ENCODE measurements at places on chromosomes 4 and X.

- DNase-seq: no peak
These were observed 1.4 kb upstream of the ARHGAP6 start for GRCh38 chrX:11666952-11667685.

DNA sequence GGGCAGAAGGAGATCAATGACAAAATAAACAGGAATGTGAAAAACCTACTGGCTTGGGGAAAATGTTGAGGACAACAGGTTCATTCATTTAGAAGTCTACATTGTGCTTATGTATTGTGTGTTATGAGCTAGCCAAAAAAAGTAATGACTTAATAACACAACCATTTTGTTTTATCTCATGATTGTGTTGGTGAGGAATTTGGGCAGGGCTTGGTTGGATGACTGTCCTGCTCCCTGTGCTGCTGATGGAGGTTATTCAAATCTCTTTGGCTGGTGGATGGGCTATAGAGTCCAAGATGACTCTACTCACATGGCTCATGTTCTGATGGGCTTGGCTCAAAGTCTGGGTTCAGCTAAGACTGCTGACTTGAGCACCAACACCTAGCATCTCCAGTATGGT lies 116.3 kb downstream of the HS3ST1 start:
- peak; percentile 1 for DNase-seq

DNA sequence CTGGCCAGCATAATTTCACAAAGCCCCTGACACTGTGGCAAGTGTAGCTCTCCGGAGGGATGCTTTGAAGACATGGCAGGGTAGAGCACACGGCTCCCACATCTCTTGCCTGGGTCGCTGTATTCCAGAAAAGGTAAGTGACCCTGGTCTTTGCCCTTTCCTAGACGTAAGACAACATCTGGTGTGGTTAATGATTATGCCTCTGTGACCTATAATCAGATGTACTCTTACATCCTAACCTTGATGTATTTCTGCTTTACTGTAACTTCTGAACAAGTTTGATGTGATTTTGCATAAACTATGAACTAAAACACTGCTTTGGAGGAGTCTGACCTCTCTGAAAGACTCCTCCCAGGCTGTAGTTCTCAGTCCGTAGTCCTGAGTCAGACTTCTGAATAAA lies 59.1 kb upstream of the ACSL1 start:
- no peak for DNase-seq

- no peak for DNase-seq
These were observed 34.0 kb downstream of the INPP4B start for GRCh38 chr4:142812091-142812490.

- DNase-seq: no peak
These were observed 123.7 kb downstream of the STOX2 start for GRCh38 chr4:184028561-184029374.

GRCh38 chrX:41522081-41522480 lies 74.9 kb downstream of the NYX start:
- no peak for DNase-seq

DNA sequence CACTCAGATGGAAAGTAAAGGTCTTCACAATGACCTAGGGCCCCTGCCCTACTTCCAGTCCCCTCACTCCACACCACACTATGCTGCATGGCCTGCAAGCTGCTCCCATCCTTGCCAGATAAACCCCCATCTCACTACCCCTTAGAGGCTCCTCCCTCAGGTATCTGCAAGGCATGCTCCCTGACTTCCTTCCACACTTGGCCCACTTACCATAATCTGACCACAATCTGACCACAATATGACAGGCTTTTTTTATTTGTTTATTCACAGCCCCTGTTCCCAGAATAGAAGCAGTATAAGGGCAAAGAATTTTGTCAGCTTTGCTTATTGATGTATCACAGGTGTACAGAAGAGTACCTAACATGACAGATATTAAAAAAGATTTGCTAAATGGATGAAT lies 124.7 kb downstream of the CAMK2D start:
- DNase-seq: peak; percentile 62

DNA sequence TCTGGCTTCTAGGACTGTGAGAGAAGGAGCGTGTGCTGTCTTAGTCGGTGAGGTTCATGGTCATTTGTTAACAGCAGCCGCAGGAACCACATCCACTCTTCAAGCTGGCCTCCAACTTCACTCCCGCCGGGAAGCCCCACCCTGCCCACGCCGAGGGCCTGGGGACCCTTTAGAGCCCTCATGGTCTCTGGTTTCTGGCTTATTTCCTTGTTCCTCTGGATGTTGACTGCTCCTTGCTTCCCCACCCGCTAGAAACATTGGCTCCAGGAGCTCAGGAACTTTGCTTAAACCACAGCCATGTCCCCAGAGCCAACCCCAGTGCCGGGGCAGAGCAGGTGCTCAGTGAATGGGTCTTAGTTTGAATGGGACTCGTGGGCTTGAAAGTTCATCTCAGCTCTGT lies 40.8 kb downstream of the HTRA3 start:
- DNase-seq: no peak

DNA sequence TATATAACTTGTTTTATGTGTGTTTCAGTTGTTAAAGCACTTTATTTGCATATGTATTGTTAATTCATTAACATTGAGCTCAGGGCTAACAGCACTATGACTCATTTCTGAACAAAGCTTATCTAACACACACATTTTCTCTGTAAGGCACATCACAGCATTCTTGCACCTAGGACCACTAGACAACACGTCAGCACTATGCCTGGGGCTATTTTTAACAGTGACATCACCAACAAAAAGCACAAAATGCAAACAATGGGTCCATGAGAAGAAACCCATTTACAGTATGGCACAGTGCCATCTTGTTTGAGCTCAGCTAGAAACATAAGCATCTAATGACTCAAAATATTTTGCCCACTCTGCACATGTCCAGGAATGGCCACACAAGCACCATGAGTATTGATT lies 124.4 kb downstream of the RELL1 start:
- DNase-seq: peak; percentile 80

DNA sequence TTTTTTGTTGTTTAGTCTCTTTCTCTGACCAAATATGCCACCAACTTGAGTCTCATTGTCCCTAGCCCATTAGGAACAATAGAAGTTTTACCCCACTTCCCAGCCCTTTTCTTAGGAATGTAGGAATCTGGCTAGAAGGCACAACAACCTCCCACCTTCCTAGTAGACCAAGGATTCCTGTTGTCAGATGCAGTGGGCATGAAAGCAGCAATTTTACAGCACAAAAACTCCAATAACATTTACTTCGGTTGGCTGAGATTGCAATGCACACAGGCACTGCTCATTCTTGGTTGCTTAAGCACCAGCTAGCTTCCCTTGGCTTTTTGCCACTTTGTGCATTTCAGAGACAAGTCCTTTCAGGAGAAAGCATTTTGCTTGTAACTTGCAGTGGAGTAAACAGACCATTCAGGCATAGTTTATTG lies 312.8 kb downstream of the TENM3 start:
- DNase-seq: peak; percentile 91

DNA sequence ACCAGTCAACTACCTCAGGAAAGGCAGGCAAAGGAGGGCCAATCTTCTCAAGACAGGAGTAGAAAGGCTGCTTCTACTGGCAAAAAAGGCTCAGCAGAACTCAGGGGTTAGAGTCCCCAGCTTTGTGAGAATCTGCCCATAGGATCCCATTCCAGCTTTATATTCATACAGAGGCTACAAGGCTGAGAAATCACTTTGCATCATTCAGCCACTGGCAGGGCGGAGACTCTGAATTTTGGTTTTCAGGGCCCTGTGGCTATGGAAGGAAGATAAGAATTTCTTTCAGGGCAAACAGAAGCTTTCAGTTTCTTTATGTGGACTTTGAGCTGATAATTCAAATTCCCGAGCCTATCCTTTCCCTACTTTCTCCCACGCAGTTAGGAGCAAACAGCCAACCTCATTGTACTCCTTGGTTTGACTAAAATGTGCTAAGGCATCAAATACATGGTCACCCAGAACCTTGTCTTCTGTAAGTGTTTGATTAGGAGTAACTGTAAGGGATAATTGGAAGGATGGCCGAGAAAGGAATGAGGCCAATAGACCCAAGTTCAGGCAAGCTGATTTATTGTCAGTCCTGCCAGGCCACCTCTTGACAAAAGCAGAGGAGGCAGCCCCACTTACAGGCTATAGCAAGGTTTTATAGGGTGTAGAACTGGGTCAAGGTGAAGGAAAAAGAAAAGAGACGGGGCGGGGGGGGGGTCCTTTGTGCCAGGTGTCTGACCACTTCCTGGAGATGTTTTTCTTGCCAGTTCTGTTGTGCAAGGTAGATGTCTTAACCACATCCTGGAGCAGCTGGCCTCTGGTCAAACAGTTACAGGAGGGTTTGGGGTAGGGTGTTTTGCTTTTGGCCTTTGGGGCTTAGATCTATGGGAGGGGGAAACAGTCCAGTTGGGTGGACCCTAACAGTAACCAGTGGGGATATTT lies 165.3 kb upstream of the PPP1R2C start:
- DNase-seq: no peak

GRCh38 chr4:40886931-40887763 lies 137.4 kb downstream of the NSUN7 start:
- no peak for DNase-seq

DNA sequence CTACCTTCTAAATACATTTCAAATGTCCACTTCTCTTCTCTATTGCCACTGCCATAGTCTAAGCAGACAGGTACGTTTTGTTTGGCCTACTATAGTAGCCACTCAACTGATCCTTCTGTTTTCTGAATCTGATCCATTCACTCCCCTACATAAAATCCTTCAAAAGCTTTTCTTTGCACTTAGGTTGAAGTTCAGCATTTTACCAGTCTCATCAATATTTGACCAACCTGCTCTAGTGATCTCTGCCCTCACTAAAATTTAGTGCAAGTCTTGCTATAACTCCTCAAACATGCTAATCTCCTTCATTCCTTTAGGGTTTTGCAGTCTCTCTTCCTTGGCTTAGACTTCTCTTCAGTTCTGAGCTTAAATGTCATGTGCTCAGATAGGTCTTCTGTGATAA lies 33.4 kb downstream of the EGF start:
- no peak for DNase-seq

- DNase-seq: peak; percentile 87
These were observed 35.4 kb upstream of the SPON2 start for GRCh38 chr4:1207603-1208265.

- no peak for DNase-seq
These were observed 538.1 kb upstream of the HS3ST1 start for GRCh38 chr4:11966782-11967181.

GRCh38 chr4:15003401-15003890 lies 1.2 kb downstream of the CPEB2 start:
- peak; percentile 19 for DNase-seq

DNA sequence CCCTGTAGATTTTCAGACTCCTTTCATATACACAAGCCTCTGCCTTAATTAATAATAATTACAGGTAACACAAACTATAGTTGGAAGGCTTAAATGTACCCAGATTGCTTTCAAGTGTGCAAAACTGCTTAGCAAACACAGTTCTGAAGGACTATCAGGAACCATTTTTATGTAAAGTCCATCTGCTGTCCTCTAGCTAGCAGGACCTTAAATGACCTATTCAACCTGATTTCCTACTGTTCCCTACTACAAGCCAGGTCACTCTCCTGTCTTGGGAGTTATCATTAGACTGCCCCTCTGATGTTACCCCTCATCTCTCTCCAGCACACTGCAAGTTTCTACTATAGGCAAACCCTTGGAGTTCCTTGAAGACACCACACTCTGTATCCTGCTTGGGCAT lies 157.3 kb downstream of the GBA3 start:
- no peak for DNase-seq

GRCh38 chr4:27011401-27011800 lies 150.8 kb downstream of the STIM2 start:
- no peak for DNase-seq

GRCh38 chr4:29066861-29067260 lies 1653.3 kb upstream of the PCDH7 start:
- DNase-seq: peak; percentile 34

GRCh38 chrX:148459343-148459742 lies 41.1 kb upstream of the AFF2 start:
- no peak for DNase-seq

GRCh38 chr4:183300070-183300469 lies 20.0 kb downstream of the CLDN22 start:
- DNase-seq: peak; percentile 75

GRCh38 chrX:22116605-22117546 lies 84.8 kb downstream of the PHEX start:
- DNase-seq: no peak

Data from IMR-90 (cell line).